Lower lobe of right lung (tissue), 2 donors: ENCODE measurements at places on chromosomes 6 and 20.

GRCh38 chr6:116073765-116074440, 13.2 kb upstream of the FRK start:
- DNase-seq, result no peak

- DNase-seq, result peak; percentile 87
Measured at GRCh38 chr6:39184906-39185580, 44.2 kb downstream of the KCNK5 start.

- DNase-seq, result no peak
Measured at GRCh38 chr20:25050501-25051350, 7.2 kb downstream of the ACSS1 start.

DNA sequence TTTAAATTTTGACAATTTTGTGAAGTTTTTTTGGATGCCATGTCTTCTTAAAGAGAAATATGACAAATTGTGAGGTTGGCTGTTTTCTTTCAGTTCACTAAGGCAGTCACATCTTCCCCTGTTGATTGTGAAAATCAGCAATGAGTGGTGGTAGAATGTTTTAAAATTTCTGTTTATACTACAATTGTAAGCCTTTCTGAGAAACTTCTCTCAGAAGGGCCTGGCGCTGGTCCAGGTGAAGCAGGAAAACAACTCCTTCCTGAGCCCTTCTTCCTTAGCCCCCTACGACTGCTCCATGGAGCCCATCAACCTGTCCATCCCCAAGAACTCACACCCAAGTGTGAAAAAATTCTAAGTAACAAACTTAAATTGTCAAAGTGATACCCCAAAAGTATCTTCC, 80.6 kb downstream of the SSR1 start:
- DNase-seq, result no peak

DNA sequence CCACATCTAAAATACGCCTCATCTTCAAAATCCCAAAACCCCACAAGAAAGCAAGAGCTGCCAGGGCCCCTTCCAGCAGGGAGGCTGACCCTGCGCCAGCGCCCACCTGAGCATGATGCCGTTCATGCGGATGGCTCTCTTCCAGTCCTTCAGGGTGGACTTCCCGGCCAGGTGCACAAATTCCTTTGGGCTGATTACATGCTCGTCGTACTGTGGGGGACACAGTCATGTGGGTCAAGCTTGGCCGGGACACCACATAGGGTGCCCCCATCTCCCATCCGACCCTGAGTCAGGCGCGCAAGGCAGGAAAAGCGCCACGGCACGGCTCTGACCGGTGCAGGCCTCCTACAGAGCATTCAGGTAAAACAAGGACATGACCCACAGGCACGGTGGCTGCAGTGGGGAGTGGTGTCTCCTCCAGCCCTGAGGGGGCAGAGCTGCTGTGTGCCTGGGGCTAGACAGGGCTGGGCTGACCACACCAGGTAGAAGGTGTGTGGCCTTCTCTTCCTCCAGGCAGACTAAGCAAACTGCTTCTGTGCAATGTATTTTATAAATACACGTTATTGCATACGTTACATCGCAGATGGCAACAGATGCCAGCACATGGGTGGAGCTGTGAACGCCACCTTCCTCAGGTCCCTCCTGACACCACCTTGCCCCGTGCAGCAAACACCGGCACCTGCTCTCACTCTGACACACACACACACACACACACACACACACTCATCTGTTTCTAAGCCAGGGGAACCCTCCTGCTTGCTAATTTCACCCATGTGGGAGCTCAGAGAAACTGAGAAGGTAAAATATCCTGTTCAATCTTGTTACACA, 23.8 kb upstream of the HELZ2 start:
- no peak for DNase-seq

GRCh38 chr6:144305985-144306384, 20.9 kb downstream of the UTRN start:
- no peak for DNase-seq
